ENCODE measurements at places on chromosomes 1 and 21. TPM values are rescaled to one million over a fixed set of nuclear protein-coding genes. Genes with fewer than 3 reads are reported as not detected.

FCGR1A gene
- total RNA-seq, result 1.6 TPM

FAM167B gene
- total RNA-seq, result 2.0 TPM

KDF1 gene
- total RNA-seq, result not detected

FCRL4 gene
- total RNA-seq, result not detected

FCN3 gene
- total RNA-seq, result 7.3 TPM

CFAP57 gene
- 0.15 TPM for total RNA-seq

SEMA4A gene
- total RNA-seq, result 1.2 TPM

ELOA gene
- 50.5 TPM for total RNA-seq

C1orf87 gene
- not detected for total RNA-seq
